Small intestine (tissue), 16 donors: ENCODE measurements at places on chromosomes 11 and 22.

- DNase-seq: no peak
Measured at GRCh38 chr11:126722006-126722736, 278.4 kb downstream of the KIRREL3 start.

DNA sequence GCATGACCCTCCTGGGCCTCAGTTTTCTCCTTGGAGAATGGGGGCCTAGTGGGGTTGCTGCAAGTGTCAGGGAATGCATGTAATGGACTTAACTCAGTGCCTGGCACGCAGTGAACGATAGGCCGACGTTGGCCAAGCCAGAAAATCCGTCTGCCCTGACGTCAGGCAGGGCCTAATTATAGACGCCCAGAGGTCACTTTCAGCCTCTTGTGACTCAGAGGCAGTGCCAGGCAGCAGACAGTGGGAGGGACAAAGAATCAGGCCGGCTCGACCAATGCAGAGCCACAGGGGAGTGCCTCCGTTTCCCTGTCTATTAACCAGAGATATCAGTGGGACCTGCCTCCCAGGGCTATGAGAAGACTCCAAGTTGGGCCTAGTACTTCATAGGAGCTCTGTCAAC, 115.0 kb downstream of the MN1 start:
- DNase-seq: peak; percentile 36

GRCh38 chr11:86124251-86125233, 55.7 kb upstream of the PICALM start:
- no peak for DNase-seq

GRCh38 chr11:43282607-43283440, 29.0 kb upstream of the API5 start:
- DNase-seq: peak; percentile 36

DNA sequence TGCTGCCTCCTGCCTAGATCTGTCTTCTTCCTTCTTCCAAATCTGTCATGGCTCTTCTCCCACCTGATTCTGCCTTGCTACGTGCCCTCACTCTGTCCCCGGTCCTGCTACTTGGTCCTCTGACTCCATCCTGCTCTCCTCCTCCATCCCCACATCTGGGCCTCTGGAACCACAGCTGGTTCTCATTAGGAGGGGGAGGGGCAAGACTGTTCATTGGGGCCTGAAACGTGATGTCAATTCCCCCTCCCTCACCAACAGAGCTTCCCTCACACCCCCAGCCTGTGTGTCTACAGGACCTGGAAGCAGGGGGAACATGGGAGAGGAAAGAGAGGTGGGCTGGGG, 9.1 kb downstream of the DCHS1 start:
- DNase-seq: peak; percentile 32

- no peak for DNase-seq
Measured at GRCh38 chr11:11229647-11230046, 123.4 kb downstream of the CSNK2A3 start.

- DNase-seq: peak; percentile 13
Measured at GRCh38 chr22:27317096-27317495, 484.5 kb downstream of the MN1 start.

GRCh38 chr11:82890002-82890341, 10.3 kb downstream of the PRCP start:
- no peak for DNase-seq

DNA sequence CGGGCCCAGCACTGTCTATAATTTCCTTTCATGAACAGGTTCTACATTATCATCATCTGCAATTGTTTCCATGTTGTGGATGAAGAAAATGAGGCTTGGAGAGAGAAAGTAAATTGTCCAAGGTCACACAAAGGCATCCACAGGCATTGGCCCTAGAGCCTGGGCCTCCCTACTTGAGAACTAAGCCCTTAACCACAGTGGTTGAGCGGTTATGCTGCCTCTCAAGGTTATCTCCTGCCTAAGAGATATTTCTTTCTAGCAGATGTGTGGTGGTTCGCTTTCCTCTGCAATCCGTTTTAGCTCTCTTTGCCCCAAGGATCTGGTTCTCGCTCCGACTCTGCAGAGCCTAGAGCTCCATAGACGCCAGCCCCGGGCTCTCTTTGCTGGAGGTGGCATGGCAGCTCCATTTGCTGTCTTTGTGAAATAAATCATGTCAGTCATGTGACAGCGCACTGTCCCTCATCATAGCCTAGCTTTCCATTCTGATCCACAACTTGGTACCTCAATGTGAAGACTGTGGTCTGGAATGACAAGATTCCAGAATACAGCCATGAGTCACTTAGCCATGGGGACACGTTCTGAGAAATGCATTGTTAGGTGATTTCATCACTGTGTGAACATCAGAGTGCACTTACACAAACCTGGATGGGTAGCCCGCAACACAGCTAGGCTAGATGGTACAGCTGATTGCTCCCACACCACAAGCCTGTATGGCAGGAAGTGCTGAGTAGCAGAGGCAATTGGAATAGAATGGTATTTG, 27.2 kb downstream of the RPS6KA4 start:
- DNase-seq: no peak

GRCh38 chr22:40694411-40694810, 15.1 kb downstream of the MCHR1 start:
- DNase-seq: no peak

DNA sequence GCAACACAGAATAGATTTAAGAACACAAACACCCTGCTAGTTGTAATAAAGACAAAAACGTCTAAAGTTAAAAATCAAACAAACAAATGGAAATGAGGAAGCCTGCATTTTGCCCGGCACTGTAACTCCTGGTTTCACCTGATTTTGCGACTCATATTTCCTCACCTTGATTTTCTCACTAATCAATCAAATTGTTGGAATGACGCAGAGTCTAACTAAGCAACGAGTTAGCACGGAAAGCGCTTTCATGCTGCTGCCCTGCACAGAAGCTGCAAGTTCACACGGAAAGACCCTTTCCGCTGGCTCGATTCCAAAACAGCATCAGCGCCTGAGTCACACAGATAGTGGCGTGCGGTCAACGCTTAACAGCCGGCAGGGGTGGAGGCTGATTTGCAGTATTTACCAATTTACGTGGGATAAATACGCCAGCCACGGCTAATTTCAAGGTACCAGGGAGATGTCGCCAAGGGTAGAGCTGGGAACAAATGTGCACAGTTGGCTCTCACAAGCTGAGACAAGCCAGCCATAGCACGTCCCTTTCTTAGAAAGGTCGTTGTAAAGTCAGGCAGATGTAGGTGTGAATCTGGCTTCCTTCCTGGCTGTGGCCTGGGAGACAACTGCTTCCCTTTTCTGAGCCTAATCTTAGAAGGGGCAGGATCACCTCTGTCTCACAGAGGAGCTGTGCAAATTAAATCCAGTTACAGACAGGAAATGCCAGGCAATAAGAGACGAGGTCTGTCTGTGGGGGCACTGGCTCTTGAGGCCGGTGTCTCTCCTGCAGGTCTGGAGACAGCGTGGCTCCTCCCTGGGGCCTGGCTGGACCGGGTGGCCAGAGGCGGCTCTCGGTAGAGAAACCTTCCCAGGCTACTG, 76.9 kb upstream of the TTLL12 start:
- DNase-seq: peak; percentile 79

- DNase-seq: peak; percentile 44
Measured at GRCh38 chr11:63985812-63986155, 454 bp upstream of the OTUB1 start.

GRCh38 chr22:50009251-50009650, 3.3 kb downstream of the IL17REL start:
- no peak for DNase-seq

GRCh38 chr22:44479662-44480061, 18.4 kb downstream of the RTL6 start:
- DNase-seq: no peak

DNA sequence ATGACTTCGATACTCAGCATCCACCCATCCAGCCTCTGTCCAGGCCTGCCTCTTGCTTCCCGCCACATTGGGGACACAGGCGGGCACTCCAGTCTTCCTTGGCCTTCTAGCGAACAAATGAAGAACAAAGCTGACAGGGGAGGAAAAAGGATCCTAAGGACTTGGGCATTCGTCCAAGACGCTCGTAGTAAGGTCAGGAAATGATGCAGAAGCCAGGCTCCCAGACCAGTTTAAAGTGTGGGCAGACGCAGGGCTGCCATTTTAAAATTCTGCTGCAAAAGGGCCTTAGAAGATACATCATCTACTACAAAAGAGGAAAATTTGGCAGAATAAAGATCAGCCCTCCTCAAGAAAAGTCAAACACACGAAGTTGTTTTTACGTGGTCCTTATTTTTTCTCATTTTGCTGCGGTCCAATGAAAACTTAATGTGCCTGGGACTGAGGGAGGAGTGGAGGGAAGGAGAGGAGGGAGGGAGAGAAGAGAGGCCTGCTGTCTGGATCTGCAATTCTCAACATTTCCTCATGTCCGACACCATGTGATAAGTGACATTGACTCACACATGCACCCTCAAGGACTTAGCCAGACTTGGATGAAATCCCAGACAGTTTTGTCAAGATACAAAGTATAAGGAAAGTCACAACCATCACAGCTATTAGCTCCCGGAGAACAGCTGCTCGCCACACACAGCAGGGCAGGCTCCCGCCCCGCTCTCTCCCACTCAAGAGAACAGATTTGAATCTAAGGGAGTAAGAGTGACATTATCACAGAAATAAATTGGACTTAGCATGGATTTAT, 5.7 kb downstream of the DNAL4 start:
- peak; percentile 47 for DNase-seq

GRCh38 chr11:78187366-78188285, 800 bp downstream of the KCTD21 start:
- DNase-seq: no peak

DNA sequence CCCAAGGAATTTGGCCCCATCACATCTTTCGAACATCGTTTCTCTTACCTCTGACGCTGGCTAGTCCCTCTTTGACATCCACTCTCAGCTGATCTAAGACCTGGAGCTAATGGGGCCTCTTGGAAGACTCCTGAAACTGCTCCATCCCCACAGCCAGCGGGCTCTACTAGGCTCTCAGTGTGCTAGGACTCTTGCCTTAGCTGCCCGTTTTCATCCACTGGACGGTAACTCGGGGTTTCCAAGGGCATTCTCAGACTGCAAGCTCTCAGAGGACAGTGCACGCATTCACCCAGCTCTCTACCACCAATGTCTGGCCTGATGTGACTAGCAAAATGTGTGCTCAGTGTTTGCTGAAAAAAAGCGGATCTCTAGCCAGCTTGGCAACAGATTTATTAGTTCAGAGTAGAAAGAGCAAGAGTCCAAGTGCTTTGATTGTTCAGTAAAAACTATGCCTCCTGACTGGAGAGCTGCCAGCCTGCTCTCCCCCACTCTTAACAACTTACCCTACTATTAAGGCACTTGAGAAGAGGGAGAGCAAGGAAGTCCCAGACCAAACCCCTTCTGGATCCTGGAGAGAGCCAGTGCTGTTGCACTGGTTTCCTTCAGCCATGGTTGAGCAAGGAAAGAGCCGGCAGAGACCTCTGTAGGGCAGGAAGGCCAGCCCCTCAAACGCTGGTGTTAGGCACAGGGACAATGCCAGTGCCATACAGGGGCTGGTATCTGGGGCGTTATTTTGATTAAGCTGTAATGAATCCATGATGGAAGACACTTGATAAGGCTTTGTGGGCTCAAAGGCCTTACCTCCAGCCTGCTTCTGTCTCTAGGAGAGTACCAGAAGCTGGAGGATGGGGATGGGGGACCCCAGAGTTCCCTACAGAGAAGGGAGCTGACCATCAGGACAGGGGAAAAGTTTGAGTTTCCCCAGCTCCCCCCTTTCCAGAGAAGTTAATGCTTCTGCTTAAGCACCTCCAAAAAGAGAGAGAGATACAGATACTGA, 9.2 kb downstream of the RELA start:
- peak; percentile 72 for DNase-seq

DNA sequence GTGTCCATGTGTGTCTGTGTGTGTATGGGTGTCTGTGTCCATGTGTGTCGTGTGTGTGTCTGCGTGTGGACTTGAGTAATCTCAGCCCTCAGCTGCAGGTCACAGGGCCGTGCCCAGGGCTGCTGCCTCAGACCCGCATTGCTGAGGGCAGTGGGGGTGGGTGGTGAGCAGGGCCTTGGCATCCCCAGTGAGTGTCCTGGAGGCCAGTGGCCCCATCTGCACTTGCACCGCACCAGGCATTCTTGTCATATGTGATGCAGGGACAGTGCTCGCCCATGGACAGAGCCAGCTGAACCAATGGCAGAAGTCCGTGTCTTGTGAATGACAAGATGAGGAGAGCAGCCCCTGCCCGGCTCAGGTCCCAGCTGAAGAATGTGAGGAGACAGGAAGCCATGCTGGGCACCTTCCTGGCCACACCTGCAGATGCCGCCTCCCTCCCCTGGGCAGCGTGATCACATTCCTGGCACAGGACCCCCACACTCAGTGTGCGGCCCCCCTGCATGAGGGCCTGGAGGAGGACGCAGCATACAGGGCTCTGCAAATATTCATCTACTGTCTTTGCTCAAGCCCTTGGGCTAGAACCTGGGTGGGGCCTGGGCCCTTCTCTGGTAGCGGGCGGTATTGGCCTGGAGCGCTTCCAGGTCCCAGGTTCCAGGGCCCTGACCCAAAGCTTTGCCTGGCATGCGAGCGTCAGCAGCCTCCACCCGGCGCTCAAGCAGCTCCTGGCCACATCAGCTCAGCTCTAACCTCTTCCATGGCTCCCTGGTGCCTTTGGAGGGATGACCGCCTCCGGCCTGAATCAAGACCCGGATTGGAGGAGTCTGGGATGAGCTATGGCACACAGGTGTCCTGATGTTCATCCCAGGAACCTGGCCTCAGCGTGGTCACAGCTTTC, 3.9 kb downstream of the ALDH3B2 start:
- no peak for DNase-seq

- peak; percentile 85 for DNase-seq
Measured at GRCh38 chr11:86595451-86595850, 77.0 kb downstream of the ME3 start.

DNA sequence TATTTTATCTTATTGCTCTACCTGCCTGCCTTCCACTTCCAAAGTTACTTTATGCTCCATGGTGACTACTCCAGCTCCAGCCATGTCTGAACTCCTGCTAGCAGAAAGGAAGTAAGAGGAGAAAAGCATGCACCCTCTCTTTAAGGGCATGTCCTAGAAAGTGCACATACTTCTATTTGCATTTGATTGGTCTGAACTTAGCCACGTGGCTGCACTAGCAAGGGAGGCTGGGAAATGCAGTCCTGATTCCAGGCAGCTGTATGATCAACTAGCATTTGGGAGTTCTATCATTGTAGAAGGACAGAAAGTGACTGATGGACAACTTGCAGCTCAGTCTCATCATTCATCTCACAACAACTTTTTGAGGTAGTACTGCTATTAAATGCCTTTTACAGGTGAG, 515.7 kb downstream of the BUD13 start:
- DNase-seq: peak; percentile 28

DNA sequence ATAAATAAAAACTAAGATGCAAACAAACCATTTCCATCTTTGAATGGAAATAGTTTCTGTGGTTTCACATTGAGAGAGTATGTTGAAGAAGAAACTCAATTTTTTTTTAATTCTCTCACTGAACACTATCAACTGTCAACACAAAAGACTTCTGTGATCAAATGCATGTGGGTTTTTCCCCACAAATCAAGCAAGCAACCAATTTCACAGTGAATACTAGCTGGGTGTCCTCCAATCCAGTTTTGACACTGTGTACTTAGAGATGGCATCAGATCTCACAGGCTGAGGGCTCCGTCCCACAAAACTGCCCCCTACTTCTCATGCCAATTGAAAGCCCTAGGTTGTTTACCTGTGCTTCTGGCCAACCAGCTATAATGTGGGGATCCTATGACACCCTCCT, 34.5 kb downstream of the CTSC start:
- DNase-seq: no peak

- DNase-seq: no peak
Measured at GRCh38 chr22:37552524-37553163, 7.6 kb upstream of the CDC42EP1 start.
